Left colon (tissue), 2 donors: ENCODE measurements at places on chromosomes 2 and 18.

DNA sequence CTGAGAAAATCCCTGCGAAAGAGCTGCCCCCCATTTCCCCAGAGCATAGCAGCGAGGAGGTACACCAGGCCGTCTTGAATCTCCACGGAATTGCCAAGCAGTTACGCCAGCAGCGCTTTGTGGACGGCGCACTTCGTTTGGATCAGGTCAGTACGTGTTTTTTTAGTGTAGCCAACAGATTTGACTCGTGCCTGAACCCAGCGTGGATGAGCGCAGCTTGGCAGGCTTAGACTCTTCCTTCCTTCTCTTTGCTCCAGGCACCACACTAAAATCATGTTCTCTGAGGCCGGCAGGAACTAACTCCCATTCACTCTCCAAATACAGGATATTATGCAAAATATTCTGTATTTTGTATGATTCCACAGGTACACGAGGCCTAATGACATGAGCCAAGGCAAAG is 115.3 kb upstream of the ALPP start:
- DNase-seq = no peak

DNA sequence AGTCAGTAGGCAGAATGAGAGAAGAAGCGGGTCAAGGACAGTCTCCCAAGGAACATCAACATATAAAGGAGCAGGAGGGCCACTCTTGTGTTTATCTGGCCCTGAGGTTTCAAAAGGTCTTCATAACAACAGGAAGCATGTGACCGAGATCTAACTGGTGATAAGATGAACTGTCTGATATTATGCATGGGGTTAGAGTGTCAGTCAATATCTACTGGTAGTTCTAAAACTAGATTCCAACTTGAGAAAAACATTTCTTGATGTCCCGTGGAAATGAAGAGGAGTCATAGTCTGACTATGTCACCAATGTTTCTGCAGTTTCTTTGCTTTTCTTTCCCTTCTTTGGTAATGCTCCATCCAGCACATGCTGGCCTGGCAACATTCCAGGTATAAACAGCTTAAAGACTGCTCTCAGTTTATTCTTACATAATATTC is 77.5 kb upstream of the ITPRID2 start:
- no peak for DNase-seq

- DNase-seq = no peak
These were observed 18.6 kb downstream of the DGKD start for GRCh38 chr2:233372855-233373254.

DNA sequence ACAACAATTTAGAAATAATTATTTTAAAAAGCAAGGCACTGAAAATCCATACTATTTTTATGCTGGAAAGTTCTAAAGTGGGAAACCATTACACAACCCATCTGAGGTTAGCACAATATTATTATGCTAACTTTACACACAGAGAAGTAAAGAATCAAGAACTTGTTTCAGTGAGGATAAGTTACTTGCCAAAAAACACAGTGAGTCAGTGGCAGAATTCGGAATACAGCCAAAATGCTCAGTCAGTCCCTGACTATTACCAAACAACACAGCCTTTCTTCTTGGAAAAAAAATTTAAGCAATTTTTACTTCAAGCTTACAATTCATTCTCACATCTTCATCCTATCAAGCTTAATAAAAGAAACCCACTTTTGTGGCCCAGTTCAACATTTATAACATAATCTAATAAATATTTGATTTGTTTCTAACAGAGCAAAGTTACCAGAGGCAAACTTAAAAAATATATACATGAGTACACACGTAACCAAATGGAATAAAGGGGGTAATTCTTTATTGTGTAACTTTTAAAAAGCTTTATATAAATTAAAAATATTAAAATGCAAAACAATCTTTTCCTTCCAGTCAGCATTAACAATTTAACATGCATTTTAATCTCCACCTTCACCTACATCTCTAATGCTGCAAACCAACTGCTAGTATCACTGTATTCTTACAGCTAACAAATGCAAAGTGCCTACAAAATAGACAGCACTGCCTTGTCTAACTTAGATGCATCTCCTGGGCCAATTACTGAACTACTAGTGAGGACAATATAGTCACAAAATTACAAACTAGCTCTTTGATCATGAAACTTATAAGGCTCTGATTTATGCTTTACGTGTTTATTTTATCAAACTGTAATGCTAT is 55.2 kb downstream of the CCDC88A start:
- no peak for DNase-seq

- DNase-seq = no peak
These were observed 52.9 kb downstream of the OSBPL6 start for GRCh38 chr2:178247250-178247649.

DNA sequence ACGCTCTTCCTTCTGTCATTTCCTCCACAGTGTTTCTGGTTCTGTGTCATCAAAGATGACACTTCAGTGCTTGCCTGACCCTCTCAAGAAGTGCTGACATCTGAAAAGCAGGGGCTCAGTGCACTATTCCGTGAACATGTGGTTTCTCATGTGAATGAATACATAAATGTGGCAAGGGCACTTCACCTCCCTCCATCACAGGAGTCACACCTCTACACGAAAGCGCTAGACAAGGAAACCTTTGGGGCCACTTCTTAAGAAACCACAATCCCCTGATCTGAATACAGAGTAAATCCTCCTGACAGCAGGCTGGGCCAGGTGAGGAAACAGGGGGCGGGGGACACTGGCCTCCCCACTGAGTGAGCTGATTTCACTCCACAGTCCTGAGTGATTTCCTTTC is 145.8 kb upstream of the ACAA2 start:
- no peak for DNase-seq
